ENCODE measurements at places on chromosomes 6 and 20.

DNA sequence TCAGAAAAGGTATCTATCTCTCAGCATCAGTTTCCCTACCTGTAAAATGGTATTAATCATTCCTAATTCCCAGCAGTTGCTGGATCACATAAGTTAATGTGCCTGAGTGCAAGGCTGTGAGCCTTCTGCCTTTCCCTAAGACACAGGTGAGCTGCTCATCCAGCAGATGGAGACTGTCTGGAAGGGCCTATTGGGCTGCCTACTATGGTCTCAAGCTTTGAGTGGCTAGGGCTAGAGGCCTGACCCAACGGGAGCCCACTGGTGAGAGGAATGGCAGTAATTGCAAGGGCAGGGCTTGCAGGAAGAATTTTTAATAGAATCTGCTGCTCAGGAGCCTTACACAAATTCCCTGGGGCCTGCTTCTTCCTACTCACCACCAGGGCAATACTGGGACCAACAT lies 4.3 kb downstream of the KHDC1 start:
- DNase-seq = no peak

DNA sequence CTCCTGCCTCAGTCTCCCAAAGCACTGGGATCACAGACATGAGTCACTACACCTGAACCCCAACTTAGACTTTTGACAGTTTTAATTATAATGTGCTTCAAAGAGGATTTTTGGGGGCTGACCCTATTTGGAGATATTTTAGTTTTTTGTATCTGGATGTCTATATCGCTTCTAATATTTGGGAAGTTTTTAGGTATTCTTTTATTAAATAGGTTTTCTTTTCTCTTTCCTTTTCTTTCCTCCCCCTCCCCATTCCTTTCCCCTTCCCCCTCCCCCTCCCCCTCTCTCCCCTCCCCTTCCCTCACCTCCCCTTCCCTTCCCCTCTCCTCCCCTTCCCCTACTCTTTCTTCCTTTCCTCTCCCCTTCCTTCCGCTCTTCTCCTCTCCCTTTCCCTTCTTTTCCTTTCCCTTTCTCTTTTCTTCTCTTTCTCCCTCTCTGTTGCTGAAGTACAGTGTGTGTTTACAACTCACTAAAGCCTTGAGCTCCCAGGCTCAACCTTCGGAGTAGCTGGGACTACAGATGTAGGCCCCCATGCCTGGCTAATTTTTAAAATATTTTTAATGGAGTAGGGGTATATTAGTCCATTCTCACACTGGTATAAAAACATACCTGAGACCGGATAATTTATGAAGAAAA lies 24.4 kb upstream of the NKX2-4 start:
- no peak for DNase-seq

- no peak for DNase-seq
Measured at GRCh38 chr6:47592131-47592840, 106.1 kb upstream of the ADGRF4 start.

DNA sequence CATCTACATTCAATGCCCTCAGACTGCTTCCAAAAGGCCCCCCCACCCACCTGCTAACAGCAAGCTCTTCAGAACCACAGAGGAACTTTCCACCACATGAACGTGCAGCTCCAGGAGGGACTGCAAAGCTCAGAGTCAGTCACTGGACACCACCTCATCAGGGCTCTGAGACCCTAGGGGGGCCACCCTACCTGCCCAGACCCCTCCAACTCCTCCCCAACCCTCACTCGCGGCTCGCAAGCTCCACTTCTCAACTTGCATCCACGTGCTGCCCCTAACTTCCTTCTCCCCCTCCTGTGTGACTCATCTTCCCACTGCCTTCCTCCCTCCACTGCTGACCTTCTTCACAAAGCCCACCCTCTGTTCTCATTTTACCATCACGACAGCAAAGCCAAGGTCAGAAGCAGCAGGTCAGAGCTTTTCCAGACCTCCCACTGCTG lies 6.5 kb downstream of the MBOAT1 start:
- no peak for DNase-seq

DNA sequence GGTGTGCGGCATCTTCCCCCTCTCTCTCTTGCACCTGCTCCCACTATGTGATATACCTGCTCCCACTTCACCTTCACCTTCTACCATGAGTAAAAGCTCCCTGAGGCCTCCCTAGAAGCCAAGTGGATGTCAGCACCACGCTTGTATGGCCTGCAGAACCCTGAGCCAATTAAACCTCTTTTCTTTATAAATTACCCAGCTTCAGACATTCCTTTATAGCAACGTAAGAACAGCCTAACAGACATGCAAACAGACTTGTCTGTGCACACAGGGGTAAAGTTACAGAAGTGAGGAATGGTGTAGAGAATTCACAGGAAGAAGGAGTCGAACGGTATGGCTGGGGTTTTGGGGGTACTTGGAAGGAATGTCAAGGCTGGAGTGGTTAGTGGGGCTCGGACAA lies 14.8 kb upstream of the TGM2 start:
- DNase-seq = no peak

- no peak for DNase-seq
Measured at GRCh38 chr6:161094955-161095354, 103.4 kb downstream of the MAP3K4 start.

GRCh38 chr6:3226481-3227362 lies 731 bp downstream of the TUBB2B start:
- no peak for DNase-seq

DNA sequence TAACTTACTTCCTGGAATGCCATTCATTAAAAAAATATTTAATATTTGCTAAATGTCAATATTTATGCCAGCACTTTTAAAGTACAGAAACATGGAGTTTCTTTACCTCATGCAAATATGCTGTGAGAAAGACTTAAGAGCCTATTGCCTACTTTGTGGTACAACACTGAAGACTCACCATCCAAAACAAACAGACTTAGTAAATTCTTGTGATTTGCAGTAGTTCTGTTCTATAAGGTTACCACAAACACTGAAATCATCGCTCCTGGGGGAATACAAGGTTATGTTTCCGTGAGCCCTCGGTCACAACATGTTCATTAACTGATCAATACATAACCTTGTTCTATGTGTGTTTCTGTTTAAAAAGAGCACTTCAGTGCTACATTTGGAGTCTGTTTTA lies 78.3 kb downstream of the ATG5 start:
- no peak for DNase-seq

- peak; percentile 81 for DNase-seq
Measured at GRCh38 chr6:6654599-6655575, 66.4 kb downstream of the LY86 start.

GRCh38 chr20:53748821-53749421 lies 155.3 kb upstream of the ZNF217 start:
- DNase-seq = no peak

GRCh38 chr6:11772109-11772825 lies 6.3 kb downstream of the ADTRP start:
- DNase-seq = no peak

DNA sequence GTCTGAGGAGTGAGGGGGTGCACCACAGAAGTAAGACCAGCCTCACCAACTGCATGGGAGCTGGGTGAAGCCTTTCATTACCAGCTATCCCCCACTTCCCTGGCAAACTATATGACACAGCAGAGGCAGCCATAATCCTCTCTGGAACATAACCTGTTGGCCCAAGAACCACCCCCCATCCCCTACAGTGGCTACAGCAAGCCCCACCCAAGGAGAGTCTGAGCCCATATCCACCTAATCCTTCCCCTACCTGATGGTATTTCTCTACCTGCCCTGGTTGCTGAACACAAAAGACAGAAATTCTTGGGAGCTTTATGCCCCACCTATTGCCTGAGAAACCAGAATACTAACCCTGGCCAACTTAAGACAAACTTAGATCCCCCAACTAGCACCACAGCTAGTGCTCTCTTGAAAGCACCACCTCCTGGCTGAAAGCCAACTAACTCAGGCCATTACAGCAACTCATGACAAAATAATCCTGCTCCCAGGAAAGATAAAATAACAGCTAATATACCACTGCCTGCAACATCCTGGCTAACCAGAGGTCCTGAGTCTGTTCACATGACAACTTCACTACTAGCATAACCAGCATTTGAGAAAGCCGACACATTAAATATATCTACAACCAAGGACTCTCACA lies 11.2 kb downstream of the RNGTT start:
- DNase-seq = no peak

- DNase-seq = no peak
Measured at GRCh38 chr20:43934833-43935232, 20.2 kb downstream of the TOX2 start.

- no peak for DNase-seq
Measured at GRCh38 chr6:56299916-56300315, 52.5 kb upstream of the COL21A1 start.

GRCh38 chr6:125827788-125828320 lies 37.1 kb downstream of the NCOA7 start:
- DNase-seq = no peak

Data from KG1 (cell line).